ENCODE measurements at places on chromosomes 5 and 9. TPM values are rescaled to one million over a fixed set of nuclear protein-coding genes. Genes with fewer than 3 reads are reported as not detected.
A peak's percentile ranks its signal among the peaks of the same experiment; 100 is the strongest.

DNA sequence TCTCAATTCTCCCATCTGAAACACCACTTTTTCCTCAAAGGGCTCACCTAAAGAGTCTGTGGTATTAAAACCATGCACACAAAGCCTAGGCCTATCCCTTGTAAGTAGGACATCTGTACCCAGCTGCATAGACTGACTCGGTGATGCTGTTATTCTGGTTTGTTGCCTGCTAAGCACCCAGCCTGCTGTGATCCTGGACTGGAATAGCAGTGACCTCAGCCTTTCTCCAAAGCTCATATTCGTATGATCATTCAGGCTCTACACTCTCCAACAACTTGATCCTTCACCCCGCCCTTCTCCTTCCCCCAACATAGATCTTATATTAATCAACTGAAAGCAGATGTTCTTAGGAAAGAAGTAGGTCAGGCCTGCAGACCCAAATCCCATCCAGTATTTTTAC lies 81.4 kb upstream of the WWC1 start:
- no peaks in the 10 kb centered on the region for H3K27me3 ChIP-seq
- no peak overlapping the region for H3K4me3 ChIP-seq
- DNase-seq, result no peak
- H3K4me1 ChIP-seq, result no peaks in the 10 kb centered on the region
- H3K36me3 ChIP-seq, result no peaks in the 10 kb centered on the region

DNA sequence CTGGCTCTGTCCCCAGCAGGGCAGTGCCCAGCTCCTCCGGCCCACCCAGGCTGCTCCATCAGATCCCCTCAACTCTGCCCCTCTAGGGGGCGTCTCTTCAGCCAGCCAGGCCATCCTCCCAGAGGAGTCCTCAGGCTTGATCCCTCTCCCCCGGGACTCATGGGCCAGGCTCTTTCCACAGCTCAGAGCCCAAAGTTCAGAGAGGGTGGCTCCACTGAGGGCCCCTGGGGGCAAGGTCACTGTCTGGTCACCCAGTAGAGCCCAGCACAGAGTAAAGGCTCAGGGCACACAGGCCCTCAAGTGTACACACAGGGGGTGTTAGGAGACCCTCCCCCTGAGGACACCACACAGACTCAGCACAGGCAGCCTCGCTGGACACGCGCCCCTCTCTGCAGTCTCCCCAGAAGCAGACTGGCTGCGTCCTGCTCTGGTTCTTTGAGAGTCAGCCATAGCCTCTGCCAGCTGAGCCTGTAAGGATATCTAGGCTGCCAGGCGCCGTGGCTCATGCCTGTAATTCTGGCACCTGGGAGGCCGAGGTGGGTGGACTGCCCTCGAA lies 64.8 kb downstream of the PAX5 start:
- H3K27me3 ChIP-seq, result no peaks in the 10 kb centered on the region
- DNase-seq, result peak; percentile 54
- no peak overlapping the region for H3K27ac ChIP-seq
- no peaks in the 10 kb centered on the region for H3K4me1 ChIP-seq
- no peaks in the 10 kb centered on the region for H3K36me3 ChIP-seq

- no peaks in the 10 kb centered on the region for H3K27me3 ChIP-seq
- DNase-seq, result no peak
- no peak overlapping the region for H3K4me3 ChIP-seq
- no peaks in the 10 kb centered on the region for H3K36me3 ChIP-seq
- H3K4me1 ChIP-seq, result no peaks in the 10 kb centered on the region
Observed at GRCh38 chr5:84292000-84292642, 92.6 kb downstream of the EDIL3 start.

DNA sequence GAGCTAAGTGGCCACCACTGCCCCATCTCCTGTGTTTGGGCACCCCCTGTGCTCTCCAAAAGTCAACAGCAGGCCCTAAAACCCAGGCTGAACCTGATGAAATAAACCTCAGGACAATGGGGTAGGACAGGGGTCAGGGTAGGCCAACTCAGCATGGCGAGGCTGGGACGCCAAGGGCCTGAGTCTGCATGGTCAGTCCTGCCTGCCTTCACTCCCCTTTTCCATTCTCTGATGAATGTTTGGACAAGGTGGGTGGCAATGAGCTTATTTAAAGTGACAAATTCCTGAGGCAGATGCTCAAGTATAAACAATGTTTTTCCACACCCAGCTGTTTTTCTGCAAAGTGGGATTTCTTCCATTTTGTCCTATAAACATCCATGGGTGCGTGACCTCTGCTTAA lies 47.2 kb upstream of the CXCL14 start:
- no peaks in the 10 kb centered on the region for H3K4me1 ChIP-seq
- no peaks in the 10 kb centered on the region for H3K36me3 ChIP-seq
- no peak overlapping the region for H3K4me3 ChIP-seq
- no peak overlapping the region for H3K27ac ChIP-seq
- H3K27me3 ChIP-seq, result no peaks in the 10 kb centered on the region
- no peak for DNase-seq

The PCDHGA10 gene
- 6.2 TPM for total RNA-seq

GRCh38 chr9:6078382-6079105 lies 63.1 kb upstream of the RANBP6 start:
- no peaks in the 10 kb centered on the region for H3K36me3 ChIP-seq
- H3K4me1 ChIP-seq, result no peaks in the 10 kb centered on the region
- H3K27me3 ChIP-seq, result no peaks in the 10 kb centered on the region
- no peak overlapping the region for H3K4me3 ChIP-seq
- no peak for DNase-seq
